Erythroblast (primary cell): ENCODE measurements at places on chromosomes 3 and 15.

DNA sequence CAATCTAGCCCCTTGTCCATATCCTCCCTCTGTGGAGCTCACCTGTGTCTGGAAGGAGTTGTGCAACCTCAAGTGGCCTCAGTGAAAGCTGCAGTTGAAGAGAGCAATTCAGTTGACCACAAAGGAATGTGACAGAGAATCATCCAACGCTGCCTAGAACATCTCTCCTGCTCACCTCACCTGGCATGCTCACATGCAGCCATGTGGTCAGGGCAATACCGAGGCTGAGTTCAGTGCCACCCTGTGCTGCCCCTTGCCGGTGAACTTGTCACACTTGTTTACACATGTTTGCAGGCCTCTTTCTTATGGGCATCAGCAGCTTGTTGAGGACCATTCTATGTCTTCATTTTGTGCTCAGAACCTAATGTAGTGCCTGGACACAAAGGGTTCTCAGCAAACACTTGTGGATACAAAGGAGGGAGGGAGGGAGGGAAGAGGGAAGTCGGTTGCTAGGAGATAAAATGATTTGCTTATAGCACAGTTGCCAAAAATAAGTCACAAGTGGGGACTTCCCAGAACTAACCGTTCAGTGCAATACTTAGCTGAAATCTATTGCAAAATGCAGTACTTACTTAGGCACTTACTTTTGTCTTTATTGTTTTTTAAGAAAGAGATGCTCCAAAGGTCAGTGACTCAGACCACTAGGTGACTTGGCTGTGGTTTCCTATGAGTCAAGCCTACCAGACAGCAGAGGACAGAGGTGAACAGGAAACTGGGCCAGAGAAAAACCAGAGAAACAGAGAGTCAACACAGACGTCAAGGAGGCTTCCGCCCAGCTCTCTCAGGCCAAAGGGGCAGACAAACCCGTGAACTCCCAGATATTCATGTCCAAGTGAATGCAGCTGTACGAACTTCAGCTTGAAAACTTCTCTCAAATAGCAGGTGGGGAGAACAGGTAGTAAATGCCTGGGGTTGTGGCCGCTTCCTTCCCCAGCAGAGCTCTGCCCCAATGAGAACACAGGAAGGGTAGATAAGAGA is 227.8 kb upstream of the CTNNB1 start:
- DNase-seq = no peak

GRCh38 chr3:153640689-153641665 is 479.0 kb downstream of the RAP2B start:
- no peak for DNase-seq

- DNase-seq = no peak
Observed at GRCh38 chr3:195224980-195225580, 45.9 kb downstream of the XXYLT1 start.

DNA sequence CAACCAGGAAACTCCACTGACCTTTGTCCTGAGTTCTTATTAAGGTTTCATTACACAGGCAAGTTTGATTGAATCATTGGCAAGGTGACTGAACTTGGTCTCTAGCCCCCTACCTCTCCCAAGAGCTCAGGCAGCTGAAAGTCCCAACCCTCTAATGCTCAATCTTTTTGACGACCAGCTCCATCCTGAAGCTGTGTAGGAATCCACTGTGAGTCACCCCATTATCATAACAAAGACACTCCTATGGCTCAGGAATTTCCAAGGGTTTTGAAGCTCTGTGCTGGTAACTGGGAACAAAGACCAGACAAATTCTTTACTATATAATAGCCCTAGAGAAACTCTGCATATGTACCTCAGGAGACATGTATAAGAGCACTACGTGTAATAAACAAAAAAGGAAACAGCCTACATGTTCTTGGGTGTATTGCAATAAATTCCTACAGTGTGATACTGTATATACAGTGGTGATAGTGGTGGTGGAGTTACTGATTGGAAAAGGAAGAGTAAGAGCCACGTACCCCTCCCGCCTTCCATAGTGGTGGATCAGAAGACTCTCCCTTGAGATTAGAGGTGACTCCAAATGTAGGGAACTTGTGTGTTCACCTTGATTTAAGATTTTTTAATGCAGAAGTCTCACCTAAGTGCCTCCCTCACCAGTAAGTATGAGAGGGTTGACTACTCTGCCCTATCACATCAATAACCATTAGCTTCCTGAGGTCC is 116.6 kb downstream of the ST8SIA2 start:
- no peak for DNase-seq

- no peak for DNase-seq
Observed at GRCh38 chr15:76363251-76363650, 26.7 kb downstream of the ISL2 start.

DNA sequence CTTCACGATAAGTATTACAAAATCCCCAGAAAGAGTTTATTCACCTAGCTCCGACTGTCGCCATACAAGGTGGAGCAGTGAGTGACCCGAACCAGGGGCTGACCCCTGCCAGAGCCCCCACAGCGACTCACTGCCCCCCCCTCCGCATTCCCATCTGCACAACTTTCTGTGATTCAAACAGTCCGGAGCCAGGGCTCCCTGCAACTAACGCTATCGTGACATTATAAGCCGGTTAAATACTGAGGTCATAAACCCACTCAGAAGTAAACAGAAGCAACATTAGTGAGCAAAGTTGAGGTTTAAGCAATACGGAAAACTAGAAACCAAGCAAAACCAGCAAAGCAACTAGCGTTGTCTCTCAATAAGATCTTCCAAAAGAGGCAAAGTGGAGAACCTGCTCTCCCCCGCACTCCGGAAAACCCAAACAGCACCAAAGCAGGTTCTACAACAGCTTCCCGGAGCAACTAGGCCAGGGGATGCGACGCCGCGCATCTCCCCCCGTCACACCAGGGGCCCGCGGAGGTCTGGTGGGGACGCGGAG is 642 bp downstream of the SCAP start:
- no peak for DNase-seq

DNA sequence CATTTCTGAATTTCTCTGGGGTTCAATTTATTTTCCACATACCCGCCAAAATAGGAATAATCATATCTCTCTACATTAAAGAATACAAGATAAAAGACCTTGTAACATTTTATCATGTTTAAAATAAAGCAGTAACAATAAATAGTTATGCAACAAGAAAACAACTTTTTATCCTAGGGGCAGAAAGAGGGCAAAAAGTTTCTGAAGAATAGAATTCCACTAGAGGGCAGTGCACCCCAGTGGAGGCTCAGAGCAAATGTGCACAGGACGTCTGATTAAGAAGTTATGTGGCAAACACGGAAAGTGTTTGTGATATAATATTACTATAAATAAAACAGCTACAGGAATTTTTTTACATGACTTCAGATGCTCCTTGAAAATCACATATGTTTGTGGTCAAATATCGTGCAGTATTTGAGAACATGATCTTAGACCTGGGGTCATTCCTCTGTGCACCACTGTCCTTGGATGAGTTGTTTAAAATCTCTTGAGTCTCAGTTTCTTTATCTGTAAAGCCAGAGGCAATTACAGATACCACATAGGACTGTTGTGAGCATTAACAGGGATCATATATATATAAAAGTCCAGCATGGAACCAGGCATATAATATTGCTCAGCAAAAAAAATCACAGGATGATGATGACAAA is 13.2 kb upstream of the PIK3R4 start:
- peak; percentile 76 for DNase-seq

GRCh38 chr3:162678941-162679340 is 1182.3 kb downstream of the OTOL1 start:
- DNase-seq = no peak

DNA sequence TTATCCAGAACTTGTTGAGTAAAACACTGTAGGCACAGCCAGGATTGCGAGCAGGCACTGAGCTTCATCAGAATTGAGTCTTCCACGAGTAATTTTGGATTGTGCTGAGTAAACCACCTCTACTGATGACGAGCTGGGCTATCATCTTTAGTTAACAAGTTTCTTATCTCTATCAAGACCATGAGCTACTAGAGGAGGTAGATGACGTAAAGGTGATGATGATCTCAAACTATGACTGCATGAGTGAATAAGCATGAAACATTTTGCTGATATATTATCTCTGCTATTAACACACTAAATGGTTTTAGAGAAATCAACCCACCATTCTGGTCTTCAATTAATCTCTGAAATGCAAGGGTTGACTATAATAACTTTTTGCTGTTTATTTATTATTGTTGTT is 506.0 kb downstream of the GBE1 start:
- DNase-seq = peak; percentile 1

- DNase-seq = no peak
Observed at GRCh38 chr3:81484520-81484919, 276.9 kb downstream of the GBE1 start.

DNA sequence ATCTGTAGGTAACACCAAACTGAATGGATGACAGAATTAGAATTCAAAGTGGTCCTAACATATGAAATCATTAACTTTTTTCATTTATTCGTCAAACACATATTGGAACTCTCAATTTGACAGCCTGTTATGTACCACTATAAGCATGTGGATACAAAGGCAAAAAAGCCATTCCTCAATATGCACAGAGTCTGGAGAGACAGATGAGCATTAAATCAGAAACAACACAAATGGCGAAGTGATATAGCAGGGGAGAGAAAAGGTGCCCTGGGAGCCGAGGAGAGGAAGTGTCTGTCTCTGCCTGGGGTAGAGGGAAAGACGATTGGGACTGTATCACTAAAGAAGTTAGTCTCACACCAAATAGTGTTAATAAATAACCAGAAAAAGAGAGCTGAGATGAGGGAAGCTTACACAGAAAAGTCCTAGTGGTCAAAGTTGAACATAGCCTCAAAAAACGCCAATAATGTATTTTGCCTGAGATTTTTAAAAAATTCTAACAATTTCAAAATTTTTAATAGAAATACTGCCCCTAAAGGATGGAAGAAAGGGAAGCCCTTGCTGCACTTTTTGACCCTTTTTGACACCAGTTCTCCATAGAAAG is 417.5 kb downstream of the TUSC7 start:
- no peak for DNase-seq

GRCh38 chr3:60079076-60079475 is 1029.3 kb upstream of the CFAP20DC start:
- no peak for DNase-seq

- DNase-seq = no peak
Observed at GRCh38 chr3:190092250-190092649, 28.4 kb downstream of the P3H2 start.

DNA sequence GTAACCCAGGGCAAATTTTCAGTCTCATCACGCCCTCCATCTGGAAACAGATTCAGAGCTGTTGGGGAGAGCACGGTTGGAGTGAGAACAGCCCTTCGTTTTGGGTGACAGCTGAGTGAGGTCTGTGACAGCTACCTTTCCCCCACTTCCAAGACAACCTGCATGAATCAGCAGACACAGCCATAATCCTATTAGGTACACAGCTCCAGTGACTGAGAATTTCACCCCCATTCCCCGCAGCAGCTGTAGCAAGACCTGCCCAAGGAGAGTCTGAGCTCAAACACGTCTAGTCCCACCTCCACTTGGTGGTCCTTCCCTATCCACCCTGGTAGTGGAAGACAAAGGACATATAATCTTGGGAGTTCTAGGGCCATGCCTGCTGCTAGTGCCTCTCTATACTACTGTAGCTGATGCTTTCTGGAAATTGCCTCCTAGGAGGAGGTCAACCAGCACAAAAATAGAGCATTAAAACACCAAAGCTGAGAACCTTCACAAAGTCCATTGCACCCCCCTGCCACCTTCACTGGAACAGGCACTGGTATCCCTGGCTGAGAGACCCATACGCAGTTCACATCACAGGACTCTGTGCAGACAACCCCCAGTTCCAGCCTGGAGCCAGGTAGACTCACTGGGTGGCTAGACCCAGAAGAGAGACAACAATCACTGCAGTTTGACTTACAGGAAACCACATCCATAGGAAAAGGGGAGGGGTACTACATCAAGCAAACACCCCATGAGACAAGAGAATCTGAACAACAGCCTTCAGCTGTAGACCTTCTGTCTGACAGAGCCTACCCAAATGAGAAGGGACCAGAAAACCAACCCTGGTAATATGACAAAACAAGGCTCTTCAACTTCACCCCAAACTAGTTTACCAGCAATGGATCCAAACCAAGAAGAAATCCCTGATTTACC is 448.6 kb upstream of the CBLB start:
- no peak for DNase-seq

DNA sequence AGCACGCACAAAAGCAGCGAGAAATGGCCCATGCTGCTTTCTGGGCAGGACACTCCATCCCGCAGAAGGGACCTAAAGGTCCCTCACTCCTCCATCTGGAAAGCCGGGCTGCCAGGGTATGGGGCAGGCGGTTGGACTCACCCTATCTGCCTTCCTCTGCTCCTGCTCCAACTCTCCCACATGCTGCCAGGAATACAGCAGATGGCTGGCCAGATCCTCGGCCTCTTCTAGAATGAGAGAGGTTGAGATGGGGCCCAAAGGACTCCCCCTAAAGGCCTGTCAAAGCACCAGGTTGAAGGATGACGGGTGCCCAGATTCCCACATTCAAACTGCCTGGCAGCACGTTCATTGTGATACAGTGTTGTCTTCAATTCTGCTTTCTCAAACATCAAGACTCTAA is 85.1 kb upstream of the C2CD4B start:
- no peak for DNase-seq

GRCh38 chr3:128547368-128547987 is 54.5 kb upstream of the GATA2 start:
- DNase-seq = peak; percentile 90

DNA sequence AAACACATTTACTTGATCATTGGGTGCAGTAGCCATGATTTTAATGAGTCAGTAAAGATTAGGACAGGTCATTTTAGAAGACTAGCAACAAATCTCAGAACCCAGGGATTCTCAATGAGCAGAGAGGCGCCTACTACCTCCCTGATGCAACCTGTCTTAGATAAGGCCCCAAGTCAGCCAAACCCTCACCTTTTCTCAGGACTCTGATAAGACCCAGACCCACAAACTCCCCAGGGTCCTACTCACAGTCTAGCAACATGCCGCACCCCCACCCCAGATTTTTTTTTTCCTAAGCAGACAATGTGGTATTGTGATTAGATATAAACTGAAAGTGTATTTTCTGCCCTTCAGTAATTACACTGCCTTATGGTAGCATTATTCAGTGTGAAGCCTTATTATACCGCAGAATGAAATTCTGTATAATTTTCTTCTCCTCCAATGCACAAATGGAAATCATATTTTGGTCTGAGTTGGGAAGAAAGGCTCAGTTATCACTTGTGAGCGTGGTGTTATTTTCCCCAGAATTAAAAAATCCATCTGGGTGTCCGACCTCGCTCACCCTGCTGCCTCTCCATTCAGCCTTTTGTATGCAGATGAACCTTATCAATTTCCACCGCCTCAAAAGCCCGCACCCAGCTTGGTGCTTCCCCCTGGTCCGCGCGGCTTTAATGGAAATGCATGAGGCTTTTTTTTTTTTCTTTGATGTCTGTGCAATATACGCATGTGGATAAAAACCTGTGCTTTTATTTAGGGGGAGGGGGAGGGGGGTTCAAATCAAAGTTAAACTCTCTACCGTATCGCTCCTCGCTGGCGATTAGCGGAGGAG is 122.0 kb upstream of the SOX14 start:
- DNase-seq = no peak

DNA sequence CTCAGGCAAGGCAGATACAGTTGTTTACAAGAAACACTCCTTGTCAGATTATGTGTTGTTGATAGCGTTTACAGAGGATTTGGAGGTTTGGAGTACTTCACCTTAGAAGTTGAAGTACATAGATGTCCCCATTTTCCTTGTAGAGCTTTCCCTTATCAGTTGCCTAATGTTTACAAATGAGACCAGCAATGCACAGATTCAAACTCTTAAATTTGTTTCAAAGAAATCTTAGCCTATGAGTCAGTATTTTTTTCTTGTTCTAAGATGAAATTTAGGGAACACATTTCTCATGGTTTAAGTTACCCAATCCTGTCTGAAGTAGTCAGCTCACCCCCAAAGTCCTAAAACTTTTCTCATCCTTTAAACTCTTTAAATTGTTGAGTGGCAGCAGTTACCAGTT is 6.3 kb upstream of the EIF5A2 start:
- DNase-seq = no peak
